ENCODE measurements at places on chromosomes 5 and 9.
A peak's percentile ranks its signal among the peaks of the same experiment; 100 is the strongest.

- H3K4me1 ChIP-seq = no peaks in the 10 kb centered on the region
- peaks cover 74% of the 10 kb centered on the region for H3K27me3 ChIP-seq
- H3K27ac ChIP-seq = no peak overlapping the region
- no peak overlapping the region for H3K4me3 ChIP-seq
Measured at GRCh38 chr5:169554251-169554650, 29.3 kb upstream of the SPDL1 start.

GRCh38 chr9:22383718-22384117, 62.9 kb upstream of the DMRTA1 start:
- DNase-seq = no peak
- no peaks in the 10 kb centered on the region for H3K4me1 ChIP-seq
- H3K27me3 ChIP-seq = no peaks in the 10 kb centered on the region
- H3K4me3 ChIP-seq = no peak overlapping the region
- H3K36me3 ChIP-seq = no peaks in the 10 kb centered on the region

- H3K4me1 ChIP-seq = no peaks in the 10 kb centered on the region
- H3K27me3 ChIP-seq = peaks cover 25% of the 10 kb centered on the region
- H3K36me3 ChIP-seq = peaks cover 2% of the 10 kb centered on the region
- no peak for DNase-seq
- H3K4me3 ChIP-seq = no peak overlapping the region
Measured at GRCh38 chr9:84570482-84571154, 98.9 kb upstream of the NTRK2 start.

DNA sequence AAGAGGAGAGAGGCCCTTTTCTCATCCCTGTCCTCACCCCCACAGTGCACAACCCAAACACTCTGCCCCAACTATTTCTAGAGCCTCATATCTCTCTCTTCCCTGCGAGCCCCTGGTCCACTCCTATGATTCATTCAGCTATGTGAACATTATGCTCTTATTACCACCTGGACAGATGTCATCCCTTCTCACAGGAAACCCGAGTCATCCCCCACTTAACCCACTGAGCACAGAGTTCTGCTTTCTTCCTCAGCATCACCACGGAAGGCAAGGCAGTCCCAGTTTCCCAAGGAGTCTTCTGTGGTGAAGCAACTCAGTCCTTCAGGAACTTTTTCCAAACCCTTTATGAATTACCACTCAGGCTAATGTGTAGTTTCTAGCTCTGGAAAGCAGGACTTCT, 1.3 kb downstream of the DNAI1 start:
- H3K27me3 ChIP-seq = no peaks in the 10 kb centered on the region
- H3K4me3 ChIP-seq = peak overlapping the region; percentile 88
- peaks cover 35% of the 10 kb centered on the region for H3K4me1 ChIP-seq
- no peak for DNase-seq
- H3K27ac ChIP-seq = no peak overlapping the region
- peaks cover 7% of the 10 kb centered on the region for H3K36me3 ChIP-seq

GRCh38 chr9:98182069-98182820, 10.2 kb downstream of the CORO2A start:
- peak overlapping the region; percentile 10 for H3K27ac ChIP-seq
- H3K27me3 ChIP-seq = no peaks in the 10 kb centered on the region
- no peak overlapping the region for H3K4me3 ChIP-seq
- no peak for DNase-seq
- peaks cover 54% of the 10 kb centered on the region for H3K4me1 ChIP-seq

GRCh38 chr5:177365845-177366527, 8.3 kb downstream of the RGS14 start:
- H3K27me3 ChIP-seq = no peaks in the 10 kb centered on the region
- DNase-seq = no peak
- peak overlapping the region; percentile 69 for H3K27ac ChIP-seq
- H3K4me1 ChIP-seq = peaks cover 49% of the 10 kb centered on the region
- peaks cover 37% of the 10 kb centered on the region for H3K36me3 ChIP-seq

DNA sequence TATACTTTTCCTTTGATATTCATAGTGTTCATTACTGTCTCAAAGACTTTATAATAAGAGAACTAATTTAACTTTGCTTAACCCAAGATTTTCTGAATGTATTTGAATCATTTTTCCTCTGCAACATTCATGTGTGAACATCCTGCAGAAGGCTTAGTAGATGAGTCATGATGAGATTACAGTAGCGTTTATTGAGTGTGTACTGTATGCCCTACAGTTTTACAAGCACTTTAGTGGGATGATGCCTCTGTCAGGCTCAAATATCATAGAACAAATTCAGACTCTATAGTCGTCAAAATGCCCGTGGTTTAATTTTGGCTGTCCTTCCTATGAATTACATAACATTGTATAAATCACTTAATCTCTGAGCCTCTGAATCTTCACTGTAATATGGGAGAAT, 41.2 kb downstream of the FYB1 start:
- no peak for DNase-seq
- H3K4me3 ChIP-seq = peak overlapping the region; percentile 65
- peaks cover 88% of the 10 kb centered on the region for H3K4me1 ChIP-seq
- H3K36me3 ChIP-seq = peaks cover 41% of the 10 kb centered on the region
- H3K27me3 ChIP-seq = no peaks in the 10 kb centered on the region

GRCh38 chr5:134122530-134122929, 8.0 kb downstream of the TCF7 start:
- H3K27ac ChIP-seq = peak overlapping the region; percentile 98
- DNase-seq = peak; percentile 63
- peaks cover 75% of the 10 kb centered on the region for H3K36me3 ChIP-seq

GRCh38 chr5:141517312-141517711, 28.4 kb downstream of the PCDHGC5 start:
- H3K4me3 ChIP-seq = no peak overlapping the region
- peaks cover 20% of the 10 kb centered on the region for H3K4me1 ChIP-seq
- H3K27me3 ChIP-seq = no peaks in the 10 kb centered on the region
- no peak for DNase-seq

DNA sequence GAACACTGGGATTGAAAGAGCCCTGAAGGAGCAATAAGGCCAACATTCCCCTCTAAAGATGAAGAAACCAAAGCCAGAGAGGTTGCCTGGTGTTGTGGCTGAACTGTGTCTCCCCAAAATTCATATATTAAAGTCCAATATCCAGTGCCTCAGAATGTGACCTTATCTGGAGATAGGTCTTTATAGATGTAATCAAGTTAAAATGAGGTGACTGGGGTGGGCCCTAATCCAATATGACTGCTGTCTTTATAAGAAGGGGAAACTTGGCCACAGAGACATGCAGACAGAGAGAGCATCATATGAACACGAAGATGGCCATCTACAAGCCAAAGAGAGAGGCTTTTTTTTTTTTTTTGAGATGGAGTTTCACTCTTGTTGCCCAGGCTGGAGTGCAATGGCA, 66.9 kb upstream of the PLPP1 start:
- no peak overlapping the region for H3K27ac ChIP-seq
- no peak for DNase-seq
- peaks cover 4% of the 10 kb centered on the region for H3K36me3 ChIP-seq
- H3K4me3 ChIP-seq = no peak overlapping the region

GRCh38 chr9:116250891-116251290, 97.3 kb downstream of the PAPPA start:
- H3K4me1 ChIP-seq = no peaks in the 10 kb centered on the region
- H3K36me3 ChIP-seq = peaks cover 2% of the 10 kb centered on the region
- no peaks in the 10 kb centered on the region for H3K27me3 ChIP-seq
- DNase-seq = no peak

DNA sequence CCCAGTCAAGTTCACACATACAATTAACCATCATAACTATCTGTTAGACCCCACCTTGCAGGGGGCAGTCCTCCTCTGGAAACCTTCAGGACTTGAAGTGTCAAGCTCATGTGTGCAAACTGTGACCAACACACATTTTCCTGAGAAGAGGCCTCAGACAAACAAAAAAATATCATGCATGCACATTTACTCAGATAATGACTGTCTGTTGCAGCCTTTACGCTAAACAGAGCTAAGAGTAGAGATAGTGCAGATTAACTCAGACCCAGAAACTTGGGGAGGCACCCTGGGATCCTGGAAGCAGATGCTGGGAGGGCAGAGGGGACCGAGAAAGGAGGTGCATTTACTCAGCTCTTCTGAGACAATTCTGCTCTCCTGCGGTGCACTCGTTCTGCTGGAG, 3.6 kb upstream of the S1PR3 start:
- peaks cover 53% of the 10 kb centered on the region for H3K27me3 ChIP-seq
- H3K4me3 ChIP-seq = no peak overlapping the region
- no peak overlapping the region for H3K27ac ChIP-seq
- H3K4me1 ChIP-seq = peaks cover 15% of the 10 kb centered on the region
- no peak for DNase-seq

GRCh38 chr5:56185768-56186311, 47.3 kb downstream of the ANKRD55 start:
- H3K4me3 ChIP-seq = no peak overlapping the region
- no peak overlapping the region for H3K27ac ChIP-seq
- H3K27me3 ChIP-seq = peaks cover 9% of the 10 kb centered on the region
- no peaks in the 10 kb centered on the region for H3K4me1 ChIP-seq
- no peak for DNase-seq

GRCh38 chr9:106421772-106422171, 441.2 kb upstream of the ZNF462 start:
- DNase-seq = no peak

DNA sequence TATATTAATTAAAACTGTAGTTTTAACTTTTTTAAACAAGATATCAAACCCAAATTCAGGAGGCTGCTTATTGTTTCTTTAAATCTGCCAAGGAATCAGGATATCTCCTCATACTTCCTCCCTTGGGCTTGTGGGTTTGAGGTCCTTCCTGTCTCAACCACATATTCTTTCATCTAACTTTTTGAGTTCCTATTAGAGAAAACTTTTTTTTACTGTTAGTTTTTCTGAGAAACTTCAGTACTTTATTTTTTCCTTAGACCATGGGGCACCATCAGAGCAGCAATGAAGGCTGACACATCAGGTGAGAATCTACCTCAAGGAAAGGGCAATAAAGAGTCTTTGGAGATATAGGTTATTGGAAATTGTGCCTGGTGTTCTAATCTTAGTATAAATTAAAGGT, 56.7 kb downstream of the TSSK1B start:
- H3K27me3 ChIP-seq = no peaks in the 10 kb centered on the region
- H3K36me3 ChIP-seq = no peaks in the 10 kb centered on the region
- peak overlapping the region; percentile 26 for H3K27ac ChIP-seq
- DNase-seq = no peak
- H3K4me1 ChIP-seq = peaks cover 21% of the 10 kb centered on the region

DNA sequence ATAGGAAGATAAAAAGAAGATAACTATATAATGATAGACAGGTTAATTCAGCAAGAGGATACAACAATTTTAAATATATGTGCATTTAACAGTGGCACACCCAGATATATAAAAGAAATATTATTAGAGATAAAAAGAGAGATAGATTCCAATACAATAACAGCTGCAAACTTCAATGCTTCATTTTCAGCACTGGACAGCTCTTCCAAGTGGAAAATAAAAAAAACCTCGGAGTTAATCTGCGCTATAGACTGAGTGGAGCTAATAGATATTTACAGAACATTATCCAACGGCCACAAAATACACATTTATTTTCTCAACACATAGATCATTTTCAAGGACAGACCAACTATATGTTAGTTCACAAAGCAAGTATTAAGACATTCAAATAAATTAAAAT, 1229.5 kb upstream of the CDH6 start:
- no peaks in the 10 kb centered on the region for H3K27me3 ChIP-seq
- no peak overlapping the region for H3K4me3 ChIP-seq
- H3K27ac ChIP-seq = no peak overlapping the region
- no peaks in the 10 kb centered on the region for H3K36me3 ChIP-seq
- H3K4me1 ChIP-seq = no peaks in the 10 kb centered on the region

- peak within 1 kb of the TSS; percentile 62 for H3K4me3 ChIP-seq
- no peak for DNase-seq
- peaks cover 3% of the 10 kb centered on the region for H3K36me3 ChIP-seq
- no peak within 1 kb of the TSS for H3K27ac ChIP-seq
Measured at GRCh38 chr5:136028782-136029742, at the start of gene TGFBI. TSS of gene TGFBI (plus strand) at chr5:136028988. CDS start at chr5:136029056, 68 bp downstream.

- no peak for DNase-seq
- no peaks in the 10 kb centered on the region for H3K4me1 ChIP-seq
- H3K27ac ChIP-seq = no peak overlapping the region
- no peak overlapping the region for H3K4me3 ChIP-seq
- H3K27me3 ChIP-seq = peaks cover 46% of the 10 kb centered on the region
- H3K36me3 ChIP-seq = no peaks in the 10 kb centered on the region
Measured at GRCh38 chr5:42591015-42591414, 165.6 kb upstream of the CCDC152 start.

- no peak overlapping the region for H3K27ac ChIP-seq
- H3K27me3 ChIP-seq = peaks cover 8% of the 10 kb centered on the region
- no peak overlapping the region for H3K4me3 ChIP-seq
- H3K4me1 ChIP-seq = no peaks in the 10 kb centered on the region
- DNase-seq = no peak
Measured at GRCh38 chr5:135598691-135599395, 20.1 kb upstream of the CXCL14 start.

DNA sequence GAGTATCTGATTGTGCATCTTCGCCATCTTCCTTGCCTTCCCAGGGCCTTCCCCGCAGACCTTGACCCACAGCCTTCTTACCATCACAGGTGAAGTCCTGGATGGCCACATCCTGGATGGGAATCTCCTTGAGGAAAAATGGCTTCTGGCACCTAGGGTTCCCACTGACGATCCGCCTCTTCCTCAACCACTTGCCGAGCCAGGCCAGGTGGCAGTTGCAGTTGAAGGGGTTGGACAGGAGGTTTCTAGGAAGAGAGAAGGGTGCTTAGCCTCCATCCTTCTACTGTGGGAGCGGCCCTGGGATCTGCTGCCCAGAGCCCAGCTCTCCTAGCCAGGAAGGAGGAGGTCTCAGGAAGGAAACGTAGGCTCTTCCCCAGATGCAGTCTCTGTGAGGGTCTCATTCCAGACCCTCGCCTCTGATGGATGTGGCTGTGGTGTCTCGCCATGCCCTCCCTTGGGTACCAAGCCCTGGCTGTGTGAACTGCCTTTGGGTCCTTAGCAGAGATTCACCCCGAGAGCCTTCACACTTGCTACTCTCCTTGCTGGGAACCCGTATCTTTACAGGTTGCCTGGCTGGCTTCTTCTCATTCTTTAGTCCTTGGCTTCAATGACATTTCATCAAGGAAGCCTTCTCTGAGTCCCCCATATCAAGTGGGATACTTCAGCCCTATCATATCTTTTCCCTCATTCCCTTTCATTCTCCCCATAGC, 170.4 kb upstream of the PANK3 start:
- H3K36me3 ChIP-seq = peaks cover 2% of the 10 kb centered on the region
- DNase-seq = no peak
- no peak overlapping the region for H3K27ac ChIP-seq
- no peak overlapping the region for H3K4me3 ChIP-seq
